ENCODE measurements at places on chromosomes 4 and X.

GRCh38 chrX:22373766-22374165 is 101.1 kb downstream of the CBLL2 start:
- no peak for DNase-seq

- DNase-seq, result no peak
Measured at GRCh38 chr4:11416767-11417113, 12.0 kb downstream of the HS3ST1 start.

GRCh38 chrX:16771483-16772398 is 14.5 kb upstream of the TXLNG start:
- no peak for DNase-seq

- DNase-seq, result no peak
Measured at GRCh38 chr4:150534818-150535217, 47.1 kb upstream of the MAB21L2 start.

DNA sequence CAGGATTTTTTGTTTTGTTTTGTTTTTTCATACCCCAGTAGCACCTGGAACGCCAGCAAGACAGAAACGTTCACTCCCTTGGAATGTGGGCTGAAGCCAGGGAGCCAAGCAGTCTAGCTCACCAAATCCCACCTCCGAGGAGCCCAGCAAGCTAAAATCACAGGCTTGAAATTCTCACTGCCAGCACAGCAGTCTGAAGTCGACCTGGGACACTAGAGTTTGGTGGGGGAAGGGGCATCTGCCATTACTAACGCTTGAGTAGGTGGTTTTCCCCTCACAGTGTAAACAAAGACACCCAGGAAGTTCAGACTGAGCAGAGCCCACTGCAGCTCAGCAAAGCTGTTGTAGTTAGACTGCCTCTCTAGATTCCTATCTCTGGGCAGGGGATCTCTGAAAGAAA is 99.6 kb upstream of the FGF16 start:
- no peak for DNase-seq

DNA sequence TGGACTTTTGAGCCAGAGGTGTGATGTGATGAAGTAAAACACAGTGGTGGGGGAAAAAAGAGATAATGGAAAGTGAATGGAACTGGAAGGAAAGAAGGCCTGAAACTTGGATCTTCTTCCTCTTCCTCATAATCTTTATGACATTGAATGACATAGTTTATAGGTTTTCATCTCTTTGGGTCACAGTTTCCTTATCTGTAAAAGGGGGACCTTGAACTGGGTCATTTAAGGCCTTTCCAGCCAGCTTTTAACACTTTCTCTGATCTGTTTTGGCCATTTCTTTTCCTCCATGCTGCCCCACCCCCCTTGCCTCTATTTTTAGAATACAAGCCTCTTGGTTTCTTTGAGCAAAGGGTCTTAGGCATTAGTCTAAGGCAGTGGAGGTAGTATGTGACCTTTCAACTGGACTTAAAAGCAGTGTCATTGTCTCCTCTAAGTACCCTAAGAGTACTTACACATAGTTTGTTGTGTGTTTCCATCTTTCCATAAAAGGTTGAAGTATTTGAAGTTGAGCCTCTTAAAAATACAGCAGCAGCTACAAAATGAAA is 7.8 kb downstream of the CPEB2 start:
- no peak for DNase-seq

- peak; percentile 2 for DNase-seq
Measured at GRCh38 chr4:120921456-120922380, 808 bp downstream of the PRDM5 start.

- DNase-seq, result no peak
Measured at GRCh38 chr4:17058536-17058915, 160.1 kb upstream of the LDB2 start.

GRCh38 chr4:14893713-14894112 is 108.6 kb upstream of the CPEB2 start:
- no peak for DNase-seq

DNA sequence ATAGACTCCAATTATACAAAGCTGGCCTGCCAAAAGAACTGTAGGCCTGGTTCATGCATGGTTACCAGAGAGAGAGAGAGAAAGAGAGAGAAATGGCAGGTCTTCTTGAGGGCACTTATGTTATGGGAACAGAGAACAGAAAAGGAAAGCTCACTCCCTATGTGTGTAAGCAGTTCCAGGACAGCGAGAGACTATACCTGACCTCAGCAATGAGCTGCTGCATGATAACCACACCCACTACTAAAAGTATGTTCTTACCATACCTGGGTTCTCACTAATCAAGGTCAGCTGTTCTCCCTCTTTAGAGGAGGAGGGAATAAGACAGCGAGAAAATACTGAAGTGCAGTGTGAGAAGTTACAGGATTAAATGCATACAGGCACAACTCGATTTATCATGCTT is 583.3 kb downstream of the GBA3 start:
- no peak for DNase-seq

DNA sequence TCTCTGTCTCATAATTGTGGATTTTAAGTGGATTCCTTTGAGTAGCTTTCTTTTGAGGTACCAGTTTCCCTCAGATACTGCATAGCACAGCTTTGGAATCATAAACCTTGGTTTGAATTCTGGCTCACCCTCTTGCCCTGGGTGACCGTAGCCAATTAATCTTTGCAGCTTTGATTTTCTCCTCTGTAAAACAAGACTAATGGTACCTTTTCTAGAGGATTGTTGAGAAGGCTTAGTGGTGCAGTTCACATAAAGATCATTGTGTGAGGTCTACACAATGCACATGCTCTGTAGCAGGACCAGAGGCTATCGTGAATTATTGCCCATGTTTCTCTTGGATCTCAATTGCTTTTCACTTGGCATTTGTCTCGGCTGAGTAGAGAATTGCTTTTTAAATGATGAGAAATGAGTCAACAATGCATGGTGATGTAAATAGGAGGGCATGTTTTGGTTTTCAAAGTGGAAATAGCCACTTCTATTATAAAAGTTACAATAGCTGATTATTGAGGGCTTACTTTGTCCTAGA is 47.9 kb downstream of the TMEM131L start:
- no peak for DNase-seq

GRCh38 chr4:51858605-51859202 is 15.8 kb downstream of the DCUN1D4 start:
- no peak for DNase-seq

- DNase-seq, result no peak
Measured at GRCh38 chr4:171561419-171561818, 251.8 kb upstream of the GALNTL6 start.

DNA sequence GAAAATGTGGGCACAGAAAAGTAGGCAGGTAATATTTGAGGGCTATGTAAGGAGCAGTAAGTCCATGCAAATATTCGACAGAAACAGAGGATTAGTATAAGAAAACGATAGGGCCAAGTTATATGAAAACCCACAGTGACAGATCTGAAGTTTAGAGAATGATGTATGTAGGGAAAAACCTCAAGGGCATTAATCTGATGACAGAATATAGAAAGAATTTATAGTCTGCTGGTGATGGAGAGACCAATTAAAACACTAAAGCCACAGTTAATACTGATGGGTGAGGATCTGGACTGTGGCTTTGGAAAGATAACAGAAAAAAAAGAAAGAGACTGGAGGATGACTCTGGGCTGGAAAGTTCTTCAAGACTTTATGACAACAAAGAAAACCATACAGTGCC is 169.7 kb downstream of the PALLD start:
- no peak for DNase-seq

Data from NCI-H1436 (cell line).